ENCODE measurements at places on chromosomes 12 and 14.

DNA sequence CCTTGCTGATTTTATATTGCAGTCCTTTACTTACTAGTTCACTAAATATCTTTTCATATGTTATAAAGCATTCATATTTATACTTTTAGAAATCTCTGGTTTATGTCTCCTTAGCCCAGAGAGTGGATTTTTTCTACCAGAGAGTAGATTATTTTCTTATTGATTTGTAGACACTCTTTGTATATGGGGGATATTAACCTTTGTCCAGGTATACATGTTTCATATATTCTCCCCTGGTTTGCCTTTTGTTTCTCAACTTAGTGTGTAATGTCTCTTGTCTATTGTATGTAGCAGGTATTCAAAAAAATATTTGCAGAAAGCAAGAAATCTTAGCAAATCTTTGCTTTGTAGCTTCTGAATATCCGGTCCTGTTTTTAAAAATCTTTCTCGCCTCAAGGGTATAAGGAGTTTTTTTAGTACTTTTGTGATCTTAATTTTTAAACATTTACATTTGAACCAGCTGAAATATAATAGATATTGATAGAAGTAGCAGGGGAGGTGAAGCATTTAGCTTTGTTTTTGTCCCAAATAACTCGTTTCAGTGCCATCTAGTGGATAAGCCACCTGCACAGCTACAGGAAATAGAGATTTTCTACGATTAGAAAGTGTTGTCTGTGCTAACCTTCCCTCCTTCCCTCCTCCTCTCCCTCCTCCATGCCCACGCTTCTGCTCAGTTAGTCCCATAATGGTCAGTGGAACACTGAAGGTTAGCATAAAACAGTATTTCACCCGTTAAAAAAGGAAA lies 97.0 kb downstream of the PHETA1 start:
- no peak for DNase-seq

- DNase-seq = no peak
Measured at GRCh38 chr12:6923851-6924250, 3.9 kb upstream of the ATN1 start.

DNA sequence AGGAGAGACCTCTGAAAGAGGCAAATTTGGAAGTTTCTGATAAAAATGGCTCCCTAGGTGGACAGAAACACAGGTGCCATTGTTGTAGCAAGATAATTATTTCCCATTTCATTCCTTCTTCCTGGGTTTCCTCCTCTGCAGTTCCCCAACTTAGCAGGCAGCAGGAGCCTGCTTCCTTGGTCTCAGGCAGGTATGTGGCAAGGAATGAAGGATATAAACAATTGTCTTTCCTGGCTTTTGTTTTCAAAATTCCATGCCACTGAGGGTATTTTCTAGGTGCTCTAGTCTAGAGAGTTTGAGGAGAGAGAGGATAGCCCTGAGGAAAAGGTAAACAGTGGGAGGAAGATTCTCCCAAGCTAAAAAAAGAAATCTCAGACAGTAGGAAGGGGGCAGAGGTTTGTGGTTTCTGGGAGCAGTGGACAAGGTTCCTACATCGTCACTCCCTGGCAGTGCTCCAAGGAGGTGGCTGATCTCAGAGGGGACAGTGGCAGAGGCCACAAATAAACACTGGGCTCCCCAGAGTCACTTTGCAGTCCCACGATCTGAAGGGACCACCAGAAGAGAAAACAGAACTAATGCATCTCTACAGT lies 82.6 kb upstream of the IGF1 start:
- no peak for DNase-seq

DNA sequence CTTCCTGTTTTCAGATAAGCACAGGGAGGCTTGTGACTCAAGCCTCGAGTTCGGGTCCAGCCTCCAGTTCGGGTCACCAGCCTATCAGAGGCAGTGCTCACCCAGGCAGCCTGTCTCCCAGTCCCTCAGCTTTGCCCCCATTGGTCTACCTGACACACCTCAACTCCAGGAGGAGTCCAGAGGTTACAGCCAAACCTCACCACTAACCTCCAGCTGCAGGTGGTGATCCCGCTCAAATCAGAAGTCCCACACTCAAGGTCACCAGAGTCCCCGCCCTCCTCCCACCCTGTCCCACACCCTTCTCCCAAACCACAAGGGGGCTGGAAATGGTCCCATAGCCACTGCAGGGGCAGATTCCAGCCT lies 42.1 kb downstream of the KDM2B start:
- DNase-seq = no peak

DNA sequence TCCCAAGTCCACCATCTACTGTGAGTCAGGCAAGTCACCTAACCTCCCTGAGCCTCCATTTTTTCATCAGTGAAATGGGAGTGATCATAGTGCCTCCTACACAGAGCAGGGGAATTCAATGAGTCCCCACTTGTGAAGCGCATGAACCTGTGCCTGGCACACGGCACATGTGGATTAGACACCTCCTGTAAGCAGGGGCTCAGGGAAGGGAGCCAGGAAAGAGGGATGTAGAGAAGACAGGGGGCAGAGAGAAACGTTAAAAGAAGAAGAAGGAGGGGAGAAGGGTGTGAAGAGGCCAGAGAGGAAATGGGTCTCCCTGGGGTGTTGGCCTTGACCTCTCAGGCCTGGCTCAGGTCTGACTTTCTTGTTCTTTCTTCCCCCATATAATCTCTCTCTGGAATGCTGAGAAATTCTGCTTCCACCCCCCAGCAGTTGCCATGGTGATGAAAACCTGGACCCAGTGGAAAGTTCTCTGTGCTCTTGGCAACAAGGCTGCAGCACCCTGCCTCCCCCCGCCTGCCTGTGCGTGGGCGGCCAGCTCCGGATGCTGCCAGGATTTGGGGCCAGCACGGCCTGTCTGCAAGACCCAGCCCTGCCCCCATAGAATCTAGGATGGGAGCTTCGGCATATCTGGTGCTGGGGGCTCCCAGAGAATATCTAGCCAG lies 94.5 kb downstream of the CALM1 start:
- no peak for DNase-seq

GRCh38 chr12:117738233-117738632 lies 230.6 kb downstream of the KSR2 start:
- no peak for DNase-seq

GRCh38 chr12:92132288-92132687 lies 13.4 kb downstream of the BTG1 start:
- no peak for DNase-seq

DNA sequence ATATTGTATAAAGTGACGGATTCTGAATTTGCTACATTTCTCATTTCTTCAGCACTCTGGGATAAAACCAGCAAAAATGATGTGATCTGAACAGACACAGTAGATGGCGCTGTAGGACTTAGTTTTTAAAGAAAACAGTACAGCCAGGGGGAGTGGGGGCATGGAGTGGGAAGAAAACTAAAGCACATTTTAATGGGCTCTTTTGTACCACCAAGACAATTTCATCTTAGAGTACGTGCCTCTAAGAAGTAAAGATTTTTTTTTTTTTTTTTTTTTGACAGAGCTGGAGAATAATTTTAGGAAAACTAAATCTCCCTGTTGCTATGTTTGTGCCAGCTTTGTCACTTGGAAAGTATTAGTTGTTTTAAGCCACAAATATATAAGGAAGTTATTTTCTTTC lies 124.4 kb downstream of the RAD51B start:
- peak; percentile 71 for DNase-seq

- no peak for DNase-seq
Measured at GRCh38 chr14:103232831-103233319, 101.2 kb upstream of the EIF5 start.

DNA sequence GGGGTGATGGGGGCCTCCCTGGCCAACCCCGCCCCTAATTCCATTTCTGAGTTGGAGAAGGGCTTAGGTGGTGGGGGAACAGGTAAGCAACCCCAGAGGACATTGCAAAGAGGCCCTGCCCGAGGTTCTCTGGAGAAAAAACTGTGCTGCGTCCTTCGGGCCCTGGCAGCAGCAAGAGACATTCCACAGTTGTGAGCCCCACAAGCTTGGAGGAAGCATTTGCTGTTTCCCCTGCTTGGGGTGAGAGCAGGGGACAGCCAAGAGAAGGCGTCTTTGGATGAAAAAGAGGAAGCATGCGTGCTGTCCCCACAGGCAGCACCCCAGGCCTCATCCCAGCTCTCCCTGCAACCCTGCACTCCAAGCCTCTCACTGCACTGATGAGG lies 1.3 kb downstream of the BDKRB2 start:
- no peak for DNase-seq
